Mucosa of gallbladder (tissue), 1 donor: ENCODE measurements at places on chromosomes 7 and 10. TPM values are rescaled to one million over a fixed set of nuclear protein-coding genes. Genes with fewer than 3 reads are reported as not detected.

DNA sequence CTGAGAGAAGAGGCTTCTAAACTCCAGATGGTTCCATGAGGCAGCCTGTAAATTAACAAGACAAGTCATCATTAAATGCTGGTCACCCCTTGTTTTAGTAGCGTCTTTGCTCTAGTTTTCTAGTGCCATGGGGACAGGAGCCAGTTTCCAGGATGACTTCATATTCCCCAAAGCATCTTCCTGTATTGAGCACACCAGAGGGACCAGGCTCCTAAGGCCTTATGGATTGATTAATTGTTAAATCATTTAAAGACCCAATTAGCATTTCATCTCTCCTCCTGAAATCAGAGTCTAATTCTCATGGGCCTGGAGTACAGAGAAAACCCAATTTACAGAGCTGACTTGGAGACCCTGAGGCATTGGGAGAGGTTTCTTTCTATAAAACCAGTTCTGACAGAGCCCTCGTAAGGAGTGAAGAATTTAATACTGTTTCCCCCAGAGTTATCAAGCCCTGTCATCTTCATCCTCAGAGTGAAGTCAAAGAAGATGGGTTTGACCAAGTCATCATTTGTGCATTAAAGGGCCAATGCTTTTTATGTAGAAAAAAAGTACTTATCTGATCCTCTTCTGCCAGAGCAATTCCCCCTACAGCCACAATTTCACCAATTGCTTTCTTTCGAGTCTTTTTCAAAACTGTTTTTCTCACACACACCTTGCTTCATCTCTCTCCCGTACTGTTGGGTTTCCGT, 678.7 kb downstream of the SDK1 start:
- no peak for DNase-seq

DNA sequence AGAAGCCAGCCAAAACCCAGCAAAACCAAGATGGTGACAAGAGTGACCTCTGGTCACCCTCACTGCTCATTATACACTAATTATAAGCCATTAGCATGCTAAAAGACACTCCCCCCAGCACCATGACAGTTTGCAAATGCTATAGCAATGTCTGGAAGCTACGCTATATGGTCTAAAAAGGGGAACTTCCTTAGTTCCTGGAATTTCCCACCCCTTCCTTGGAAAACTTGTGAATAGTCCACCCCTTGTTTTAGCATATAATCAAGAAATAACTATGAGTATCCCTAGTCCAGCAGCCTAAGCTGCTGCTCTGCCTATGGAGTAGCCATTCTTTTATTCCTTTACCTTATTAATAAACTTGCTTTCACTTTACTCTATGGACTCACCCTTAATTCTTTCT, 16.0 kb downstream of the CASP7 start:
- DNase-seq, result no peak

DNA sequence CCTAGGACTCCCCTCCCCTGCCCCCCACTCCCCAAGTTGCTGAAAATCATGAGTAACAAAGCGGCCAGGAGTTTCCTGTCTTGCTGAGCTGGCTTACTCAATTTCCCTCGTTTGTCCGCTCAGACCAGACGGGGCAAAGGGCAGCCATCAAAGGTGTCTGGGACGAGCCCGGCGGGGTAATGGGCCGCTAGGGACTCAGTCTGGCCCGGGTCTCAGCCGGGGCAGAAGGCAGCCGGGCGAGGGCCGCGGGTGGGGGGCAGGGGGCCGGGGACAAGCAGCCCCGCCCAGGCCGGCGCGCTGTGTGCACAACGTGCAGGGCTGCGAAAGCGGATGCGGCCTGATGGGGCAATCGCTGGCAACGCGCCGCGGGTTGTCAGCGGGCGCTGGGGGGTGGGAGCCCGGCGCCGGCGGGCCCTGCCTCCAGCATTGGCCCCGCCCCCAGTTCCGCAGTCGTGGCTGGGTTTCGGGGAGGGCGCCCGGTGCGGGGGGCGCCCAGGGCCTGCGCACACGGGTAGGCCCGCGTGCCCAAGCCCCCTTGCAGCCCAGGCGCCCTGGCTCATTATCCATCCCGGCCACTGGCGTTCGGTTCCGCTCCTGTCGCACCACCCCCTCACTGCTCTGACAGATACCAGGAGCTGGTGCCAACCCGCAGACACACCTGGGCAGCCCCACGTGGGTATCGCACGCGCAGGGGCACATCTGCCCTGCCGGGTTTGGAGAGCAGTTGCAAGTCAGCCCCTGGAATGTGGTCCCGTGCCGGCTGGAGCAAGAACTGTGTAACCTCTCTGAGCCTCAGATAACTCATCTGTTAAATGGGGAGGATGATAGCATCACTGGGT, 35.1 kb downstream of the DNAJB12 start:
- peak; percentile 93 for DNase-seq

DNA sequence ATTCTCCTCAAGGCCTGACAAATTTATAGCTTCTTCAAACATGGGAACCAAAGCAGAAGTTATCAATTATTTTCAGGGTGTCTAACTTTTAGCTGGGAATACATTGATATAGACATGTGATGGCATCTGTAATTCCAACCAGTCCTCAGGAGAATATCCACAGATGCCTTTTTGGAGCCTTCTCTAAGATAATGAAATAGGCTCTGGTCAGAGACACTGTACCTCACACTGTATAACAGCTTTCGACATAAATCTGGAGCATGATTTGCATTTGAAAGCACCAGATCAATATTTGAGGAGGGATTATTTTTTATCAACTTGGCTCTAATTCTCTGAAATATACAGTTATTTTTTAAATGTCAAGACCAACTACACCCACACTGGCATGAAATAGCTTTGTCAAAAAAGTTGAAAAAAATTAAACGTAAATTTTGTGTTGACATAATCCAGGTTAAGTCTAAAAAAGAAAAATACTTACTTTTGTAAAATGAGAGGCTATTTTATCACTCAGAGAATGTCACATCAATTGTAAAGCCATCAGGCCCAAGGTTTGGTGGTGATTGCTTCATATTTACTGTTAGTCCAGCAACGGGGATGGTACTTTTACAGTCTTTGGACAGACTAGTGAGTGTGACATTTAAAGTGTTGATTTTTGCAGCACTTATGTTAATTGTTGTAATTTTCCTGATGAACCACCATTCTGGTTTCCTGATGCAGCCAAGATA, 177.0 kb upstream of the SP8 start:
- DNase-seq, result no peak

DNA sequence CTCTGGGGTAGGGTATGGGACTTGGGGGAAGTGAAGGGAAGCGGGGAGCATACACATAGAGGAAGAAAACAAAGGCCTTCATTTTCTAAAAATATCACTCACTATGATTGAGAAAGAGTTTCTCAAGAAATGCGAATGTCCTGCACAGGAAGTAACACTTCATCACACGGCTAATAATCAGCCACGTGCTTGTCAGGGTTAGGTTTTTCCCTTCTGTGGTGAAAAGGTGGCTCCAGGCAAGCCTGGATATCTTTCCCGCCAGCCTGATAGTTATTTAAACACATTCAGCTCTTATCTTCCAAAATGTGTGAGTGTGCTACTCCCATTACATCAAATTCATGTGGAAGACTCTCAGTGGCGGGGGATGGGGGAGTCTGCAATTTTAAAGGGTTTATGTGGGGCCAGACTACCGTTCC, 166.4 kb upstream of the ADO start:
- no peak for DNase-seq

DNA sequence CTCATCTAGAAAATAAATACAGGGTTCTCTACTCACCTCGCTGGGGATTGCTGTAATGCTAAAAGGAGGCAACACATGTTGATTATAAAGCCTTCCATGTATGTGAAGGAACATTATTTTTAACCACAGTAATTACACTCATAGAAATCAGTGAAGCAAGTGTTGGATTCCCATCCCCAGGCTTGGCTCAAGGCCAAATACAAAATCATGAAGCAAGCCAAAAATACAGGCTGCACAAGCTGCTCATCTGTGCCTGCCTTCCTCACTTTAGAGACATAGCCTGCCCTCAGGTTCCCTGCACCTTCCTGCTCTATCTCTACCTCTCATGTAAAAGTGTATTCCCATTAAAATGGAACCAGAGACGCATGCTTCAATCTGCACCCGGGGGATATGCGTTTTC, 1077.1 kb upstream of the C7orf33 start:
- no peak for DNase-seq

- DNase-seq, result peak; percentile 8
These were observed 602.3 kb upstream of the MGMT start for GRCh38 chr10:128864554-128865295.

Gene STK17A
- 16.1 TPM for total RNA-seq

DNA sequence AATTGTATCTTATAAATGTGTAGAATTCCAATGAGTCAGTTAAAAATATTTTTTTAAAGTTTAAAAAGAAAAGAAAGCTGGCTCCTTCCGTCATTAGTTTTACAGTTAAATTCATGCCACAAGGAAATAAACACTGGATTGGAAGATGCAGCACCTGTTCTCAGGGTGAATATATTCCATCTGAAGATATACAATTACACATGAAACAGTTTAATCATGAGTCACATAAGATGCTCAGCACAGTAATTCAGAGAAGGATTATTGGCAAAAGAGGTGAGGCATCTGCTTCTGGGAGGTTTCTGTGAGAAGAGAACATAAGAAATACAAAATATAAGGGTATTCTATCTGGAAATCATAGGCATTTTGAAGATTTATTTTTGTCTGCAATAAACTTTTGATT, 376.5 kb upstream of the SORCS1 start:
- DNase-seq, result no peak

Gene ENTPD1
- 68.3 TPM for total RNA-seq

DNA sequence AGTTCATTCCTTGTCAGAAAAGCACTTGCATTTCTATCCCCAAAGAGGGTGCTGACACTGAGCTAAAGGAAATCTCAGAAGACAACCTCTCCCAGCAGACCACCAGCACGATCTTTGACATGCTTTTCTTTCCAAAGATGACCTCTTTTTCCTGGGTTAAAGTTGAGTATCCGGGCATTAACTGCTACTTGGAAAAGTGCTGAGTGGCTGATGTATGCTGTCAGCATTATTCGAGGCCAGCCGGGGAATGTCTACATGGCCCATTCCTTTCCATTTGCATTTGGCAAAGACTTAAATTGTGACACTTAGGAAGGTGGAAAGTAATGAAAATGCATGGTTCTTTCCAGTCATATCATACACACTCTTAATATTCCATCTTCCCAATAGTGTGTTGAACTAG, 90.6 kb upstream of the SKAP2 start:
- no peak for DNase-seq

DNA sequence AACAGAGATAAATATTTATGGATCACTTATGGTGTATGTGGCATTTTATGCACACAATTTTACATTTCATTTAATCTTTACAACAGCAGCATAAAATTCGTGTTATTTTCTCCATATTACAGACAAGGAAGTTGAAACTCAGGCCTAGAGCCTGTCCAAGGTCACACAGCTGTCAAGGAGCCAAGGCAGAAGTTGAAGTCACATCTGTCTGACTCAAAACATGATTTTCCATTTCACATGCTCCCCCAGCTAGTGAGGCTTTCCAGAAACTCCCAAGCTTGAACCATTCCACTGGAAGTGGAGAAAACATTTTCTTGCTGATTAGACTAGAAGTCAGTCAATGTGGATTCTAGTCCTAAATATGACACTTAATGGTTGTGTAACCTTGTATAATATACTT, 110.5 kb downstream of the HECTD2 start:
- peak; percentile 44 for DNase-seq

Gene MUC3A
- total RNA-seq, result 230 TPM

DNA sequence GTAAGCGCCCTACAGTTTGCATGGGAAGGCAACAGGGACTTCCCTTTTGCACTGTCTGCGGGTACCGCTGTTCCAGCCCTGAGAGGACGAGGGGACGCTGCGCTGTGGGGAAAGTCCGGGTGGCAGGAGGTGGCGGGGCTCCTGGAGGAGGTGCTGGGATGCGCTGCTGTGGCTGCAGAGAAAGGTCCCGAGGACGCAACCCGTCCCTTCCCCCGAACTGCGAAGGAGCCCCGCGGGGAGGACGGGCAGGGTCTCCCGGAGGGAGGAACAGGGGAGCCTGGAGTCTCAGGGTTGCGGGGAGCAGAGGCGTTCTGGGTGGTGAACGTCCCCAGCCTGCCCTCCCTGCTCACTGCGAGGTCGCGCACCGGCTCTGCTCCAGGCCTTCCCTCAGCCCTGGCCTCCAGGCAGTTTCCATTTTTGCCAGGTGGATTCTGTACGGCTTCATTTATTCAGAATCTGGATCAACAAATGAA, 91.6 kb downstream of the CXCL12 start:
- DNase-seq, result no peak

Gene PNLIPRP3
- not detected for total RNA-seq

DNA sequence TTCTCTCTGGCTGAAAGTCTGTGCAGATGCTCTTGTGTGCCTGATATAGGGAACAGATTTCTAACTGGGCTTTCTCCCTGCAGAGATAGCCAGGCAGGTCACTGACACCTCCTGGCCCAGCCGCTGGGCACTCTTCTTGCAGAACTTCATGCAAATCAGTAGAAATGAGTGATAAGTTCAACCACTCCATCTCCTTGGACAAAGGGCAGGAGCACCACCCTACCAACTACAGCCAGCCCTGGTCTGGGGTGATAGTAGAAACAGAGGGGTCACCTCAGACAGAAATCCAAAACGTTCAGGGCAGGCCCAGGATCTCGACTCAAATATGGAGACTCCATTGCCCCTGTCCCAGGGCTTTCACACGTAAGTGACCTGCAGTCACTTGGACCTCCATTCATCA, 917.8 kb upstream of the ZNF722 start:
- DNase-seq, result peak; percentile 2

DNA sequence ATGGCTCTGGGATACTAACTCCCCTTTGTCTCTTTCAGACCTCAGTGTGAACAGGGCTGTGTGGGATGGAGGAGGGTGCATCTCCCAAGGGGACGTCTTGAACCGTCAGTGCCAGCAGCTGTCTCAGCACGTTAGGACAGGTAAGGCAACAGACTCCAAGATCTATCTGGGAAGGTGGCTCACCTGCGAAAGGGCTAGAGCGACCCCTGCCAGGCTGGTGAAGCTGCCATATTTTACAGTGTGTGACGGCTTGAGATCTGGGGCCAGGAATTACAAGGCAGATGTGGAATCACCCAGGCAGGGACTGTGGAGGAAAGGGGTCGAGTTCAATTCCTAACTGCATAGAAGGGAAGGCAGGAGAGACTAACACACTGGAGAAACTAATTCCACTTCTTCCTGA, 11.2 kb downstream of the MUC17 start:
- no peak for DNase-seq

DNA sequence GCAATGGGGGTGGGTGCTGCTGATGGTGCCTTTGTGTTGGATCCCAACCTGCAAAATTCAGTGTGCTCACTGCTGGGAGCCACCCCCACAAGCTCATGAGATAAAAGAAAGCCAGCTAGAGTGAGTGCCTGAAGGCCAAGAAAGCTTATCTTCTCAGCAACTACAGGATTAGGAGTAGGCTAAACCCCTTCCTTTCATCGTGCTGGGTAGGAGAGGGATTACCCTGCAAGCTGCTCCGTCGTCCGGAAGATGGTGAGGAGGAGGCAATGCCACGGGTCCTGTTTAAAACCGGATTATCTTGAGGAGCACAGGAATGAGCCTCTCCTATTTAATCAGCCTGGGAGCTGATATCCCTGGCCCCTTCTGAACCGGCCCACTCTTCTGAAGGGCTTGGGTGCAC, 258.0 kb downstream of the GALNT17 start:
- no peak for DNase-seq

- no peak for DNase-seq
These were observed 319.0 kb downstream of the GRID1 start for GRCh38 chr10:86047588-86047987.

Gene ENKUR
- total RNA-seq, result 0.37 TPM

Gene USP6NL
- 14.6 TPM for total RNA-seq
